ENCODE measurements at places on chromosomes 5 and 9.

DNA sequence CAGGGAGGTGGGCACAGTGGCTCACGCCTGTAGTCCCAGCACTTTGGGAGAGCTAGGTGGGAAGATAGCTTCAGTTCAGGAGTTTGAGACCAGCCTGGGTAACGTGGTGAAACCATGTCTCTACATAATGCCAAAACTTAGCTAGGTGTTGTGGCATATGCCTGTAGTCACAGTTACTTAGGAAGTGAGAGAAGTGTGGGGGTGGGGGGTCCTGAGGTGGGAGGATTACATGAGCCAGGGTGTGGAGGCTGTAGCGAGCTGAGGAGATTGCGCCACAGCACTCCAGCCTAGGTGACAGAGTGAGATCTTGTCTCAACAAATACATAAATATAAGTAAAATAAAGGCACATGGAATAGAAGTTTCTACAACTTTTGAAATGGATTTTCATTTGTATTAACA is 23.1 kb downstream of the VCAN start:
- no peak for DNase-seq

- DNase-seq: no peak
Measured at GRCh38 chr5:161719157-161719556, 33.6 kb downstream of the GABRA6 start.

DNA sequence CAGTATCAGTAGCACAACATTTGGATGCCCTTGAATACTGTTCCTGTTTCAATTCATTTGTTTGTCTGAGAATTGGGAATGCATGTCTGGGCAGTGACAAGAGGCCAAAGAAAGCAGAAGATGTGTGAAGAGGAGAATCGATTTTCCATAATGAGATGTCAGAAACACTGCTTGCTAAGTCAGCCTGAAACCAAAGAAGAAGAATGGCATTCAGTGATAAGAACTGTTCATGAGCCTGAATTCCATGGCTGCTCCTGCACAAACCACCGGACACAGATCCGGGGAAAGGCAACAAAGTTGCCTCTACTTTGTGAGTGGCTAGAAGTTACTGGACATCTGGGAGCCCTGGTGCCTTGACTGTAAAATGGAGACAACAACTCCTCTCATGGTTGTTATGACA is 207.2 kb upstream of the RASEF start:
- no peak for DNase-seq

DNA sequence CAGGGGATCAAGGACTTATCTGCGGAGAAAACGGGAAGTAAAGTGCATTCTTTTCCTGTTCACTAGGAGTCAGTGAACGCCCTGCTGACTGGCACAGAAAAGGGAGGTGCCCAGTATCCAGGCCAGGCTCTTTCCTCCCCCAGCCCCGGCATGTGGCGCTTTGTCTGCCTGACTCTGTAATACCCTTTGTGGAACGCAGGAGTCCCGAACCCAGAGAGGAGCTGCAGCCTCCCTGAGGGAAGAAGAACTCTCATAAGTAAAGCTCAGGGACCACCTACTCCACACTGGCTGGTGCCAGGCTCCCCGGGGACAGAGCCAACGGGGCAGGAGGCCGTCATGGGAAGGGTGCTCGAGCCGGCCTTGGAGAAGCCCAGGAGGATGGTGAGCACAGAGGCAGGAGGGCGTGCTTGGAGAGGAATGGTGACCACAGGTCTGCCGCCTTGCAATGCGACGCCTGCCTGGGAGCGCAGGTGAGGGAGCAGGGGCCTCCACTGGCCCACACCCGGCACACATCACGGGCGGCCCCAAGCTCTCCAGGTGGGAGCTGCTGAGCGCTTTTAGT is 31.5 kb downstream of the VAV2 start:
- DNase-seq: no peak

GRCh38 chr9:34588671-34589635 is 571 bp downstream of the CNTFR start:
- DNase-seq: no peak

DNA sequence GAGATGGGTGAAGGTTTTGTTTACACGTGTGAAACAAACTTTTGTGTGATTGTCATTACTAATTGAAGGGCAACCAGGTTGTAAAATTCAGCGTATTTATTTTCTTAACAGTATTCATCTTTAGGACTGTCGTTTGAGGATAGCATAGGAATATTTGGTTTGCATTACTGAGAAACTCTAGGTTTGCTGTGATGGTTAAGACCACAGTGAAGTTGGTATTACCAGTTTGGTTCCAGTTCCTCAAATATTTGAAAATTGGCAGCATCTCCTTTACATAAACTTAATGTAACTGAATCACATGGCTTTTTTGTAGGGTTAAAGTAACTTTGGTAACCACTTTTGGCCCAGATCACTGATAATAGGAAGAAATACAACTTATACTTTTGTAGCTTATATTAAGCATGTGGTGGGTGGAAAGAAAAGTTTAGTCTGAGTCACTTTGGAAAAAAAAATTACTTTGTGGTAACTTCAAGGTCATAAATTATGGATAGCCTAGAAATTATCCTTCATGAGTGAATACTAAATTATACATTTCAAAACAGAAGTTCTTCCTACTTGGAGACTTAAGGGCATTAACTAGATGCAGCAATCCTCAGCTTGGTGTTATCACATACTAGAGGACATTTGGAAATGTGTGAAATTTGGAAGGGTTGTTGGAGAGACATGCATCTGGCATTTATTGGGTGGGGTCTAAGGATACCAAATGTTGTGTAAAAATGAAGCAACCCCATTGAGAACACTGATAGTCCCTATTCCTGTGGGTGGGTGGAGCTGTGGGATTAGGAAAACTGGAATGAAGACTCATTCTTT is 33.9 kb downstream of the G3BP1 start:
- no peak for DNase-seq

DNA sequence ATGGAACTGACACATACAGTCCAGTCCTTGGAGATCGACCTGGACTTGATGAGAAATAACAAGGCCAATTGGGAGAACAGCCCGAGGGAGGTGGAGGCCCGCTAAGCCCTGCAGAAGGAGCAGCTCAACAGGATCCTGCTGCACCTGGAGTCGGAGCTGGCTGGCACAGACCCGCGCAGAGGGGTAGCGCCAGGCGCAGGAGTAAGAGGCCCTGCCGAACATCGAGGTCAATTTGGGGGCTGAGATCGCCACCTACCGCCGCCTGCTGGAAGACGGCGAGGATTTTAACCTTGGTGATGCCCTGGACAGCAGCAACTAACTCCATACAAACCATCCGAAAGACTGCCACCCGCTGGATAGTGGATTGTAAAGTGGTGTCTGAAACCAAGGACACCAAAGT is 1610.1 kb upstream of the ACO1 start:
- no peak for DNase-seq

DNA sequence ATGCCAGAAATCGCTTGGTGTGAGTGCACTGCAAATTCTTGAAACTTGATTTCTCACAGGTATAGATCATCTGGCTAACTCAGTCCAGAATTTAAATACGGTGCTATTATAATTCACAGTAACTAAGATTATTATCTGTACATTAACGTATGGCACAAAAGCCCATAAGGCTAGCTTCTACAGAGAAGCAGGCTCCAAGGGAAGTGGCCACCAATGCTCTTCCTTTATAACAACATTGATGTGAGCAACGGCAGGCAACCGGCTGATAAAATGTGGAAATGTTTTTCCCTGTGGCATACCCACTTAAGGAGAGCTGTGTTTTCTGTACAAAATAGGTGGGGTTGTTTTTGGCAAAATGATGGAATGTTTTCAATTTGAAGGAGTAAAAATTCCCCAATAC is 35.7 kb downstream of the SEMA4D start:
- no peak for DNase-seq

DNA sequence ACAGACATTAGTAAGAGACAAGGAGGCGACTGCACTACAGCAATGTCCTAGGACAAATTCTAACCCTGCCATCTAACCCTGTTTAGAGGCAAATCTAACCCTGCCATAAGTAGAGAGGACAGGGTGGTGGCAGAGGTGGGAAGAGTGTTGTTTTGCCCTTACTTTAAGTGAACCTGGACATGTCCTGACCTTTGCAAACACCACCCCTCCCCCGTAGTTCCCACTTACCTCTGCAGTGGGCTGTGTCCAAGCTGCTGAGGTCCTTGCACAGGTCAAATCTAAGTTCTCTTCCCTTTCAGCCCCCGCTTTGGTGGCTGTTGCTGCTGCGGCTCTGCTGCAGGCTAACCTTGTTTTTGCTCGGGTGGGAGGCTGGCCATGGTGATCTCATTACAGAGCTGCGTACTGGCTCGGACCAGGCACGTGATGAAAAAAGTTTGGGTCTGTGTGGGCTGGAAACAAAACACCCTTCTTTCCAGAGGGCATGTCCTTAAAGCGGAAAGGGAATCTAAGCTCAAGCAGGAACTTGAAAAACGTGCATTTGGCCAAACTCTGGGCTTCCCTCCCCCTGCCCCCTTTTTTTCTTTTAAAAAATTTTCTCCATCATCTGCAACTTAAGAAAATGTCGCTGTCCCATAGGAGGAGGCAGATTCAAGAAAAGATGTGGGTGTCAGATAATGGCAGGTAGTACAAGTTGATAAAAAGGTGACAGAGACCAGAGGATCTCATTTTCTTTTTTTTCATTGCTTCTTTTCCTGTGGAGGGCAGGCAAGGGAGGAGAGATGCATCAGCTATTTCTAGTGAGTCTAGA is at the start of gene FAXDC2:
FAXDC2 (minus strand) TSS at position 349 of the 808 bp plus-strand sequence. CDS start 12,425 bp downstream, outside the sequence.
- DNase-seq: no peak

GRCh38 chr9:16867576-16868311 is 2.7 kb downstream of the BNC2 start:
- DNase-seq: no peak

- no peak for DNase-seq
Measured at GRCh38 chr9:19022206-19022605, 10.8 kb downstream of the SAXO1 start.

DNA sequence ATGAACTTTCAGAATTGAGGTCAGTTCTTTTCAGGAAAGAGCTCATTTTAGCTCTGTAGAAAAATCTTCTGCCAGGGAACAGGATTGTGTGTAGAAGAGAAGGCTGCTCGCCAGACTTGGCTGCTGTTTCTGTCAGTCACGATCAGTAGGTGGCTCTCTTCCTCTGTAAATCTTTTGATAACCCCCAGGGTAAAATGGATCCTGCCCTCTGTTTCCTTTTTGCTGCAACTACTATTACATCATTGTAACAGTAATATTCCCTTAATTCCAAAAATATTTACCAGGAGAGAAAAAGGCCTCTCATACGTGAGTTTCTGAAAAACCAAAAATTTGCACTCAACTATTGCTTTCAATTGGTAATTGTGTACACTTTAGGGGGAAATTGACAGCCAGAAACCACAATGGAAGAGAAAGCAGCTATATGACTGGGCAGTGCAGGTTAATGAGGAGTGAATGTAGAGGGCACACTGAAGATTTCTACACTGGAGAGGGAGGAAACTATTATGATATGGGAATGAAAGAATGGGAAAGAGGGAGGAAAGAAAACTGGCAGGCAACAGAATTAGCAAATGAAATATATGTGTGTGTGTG is 12.3 kb downstream of the IFNA21 start:
- no peak for DNase-seq

GRCh38 chr5:139094154-139095131 is 103.7 kb downstream of the SIL1 start:
- no peak for DNase-seq

GRCh38 chr9:117480253-117480652 is 65.4 kb upstream of the ASTN2 start:
- no peak for DNase-seq
